Activated T-helper 17 cell treated with anti-CD3 and anti-CD28 coated beads, Interleukin-2, amount 50 U/mL, for 72 hours (primary cell): ENCODE measurements at places on chromosomes 7 and 10.

DNA sequence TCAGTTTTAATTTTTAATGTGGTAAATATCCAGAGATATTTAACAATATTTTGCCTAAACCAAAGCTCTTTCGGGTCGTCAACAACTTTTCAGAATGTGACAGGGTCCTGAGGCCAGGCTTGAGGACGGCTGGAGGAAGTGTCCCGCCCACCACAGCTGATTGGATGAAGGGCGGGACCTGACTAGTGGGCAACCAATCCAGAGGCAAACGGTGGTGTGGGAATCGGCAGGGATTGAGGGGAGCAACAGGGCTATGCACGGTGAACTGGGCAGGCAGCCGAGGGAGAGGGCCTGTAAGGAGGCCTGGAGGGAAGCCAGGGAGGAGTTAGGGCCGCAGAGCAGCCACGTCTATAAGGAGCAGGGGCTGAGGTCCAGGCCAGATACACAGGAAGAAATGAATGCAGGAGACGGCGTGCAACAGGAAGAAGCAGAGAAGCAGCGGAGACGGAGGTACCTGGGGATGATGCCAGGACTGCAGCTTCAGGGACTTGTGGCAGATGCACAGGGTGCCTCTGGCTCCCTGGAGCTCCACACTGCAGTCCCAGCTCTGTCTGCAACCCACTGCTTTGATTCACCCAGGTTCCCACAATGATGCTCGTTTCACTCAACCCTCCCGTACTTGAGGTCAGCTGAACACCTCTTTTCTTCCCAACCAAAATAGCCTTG lies 46.1 kb upstream of the ZMIZ1 start:
- peak; percentile 61 for ATAC-seq

DNA sequence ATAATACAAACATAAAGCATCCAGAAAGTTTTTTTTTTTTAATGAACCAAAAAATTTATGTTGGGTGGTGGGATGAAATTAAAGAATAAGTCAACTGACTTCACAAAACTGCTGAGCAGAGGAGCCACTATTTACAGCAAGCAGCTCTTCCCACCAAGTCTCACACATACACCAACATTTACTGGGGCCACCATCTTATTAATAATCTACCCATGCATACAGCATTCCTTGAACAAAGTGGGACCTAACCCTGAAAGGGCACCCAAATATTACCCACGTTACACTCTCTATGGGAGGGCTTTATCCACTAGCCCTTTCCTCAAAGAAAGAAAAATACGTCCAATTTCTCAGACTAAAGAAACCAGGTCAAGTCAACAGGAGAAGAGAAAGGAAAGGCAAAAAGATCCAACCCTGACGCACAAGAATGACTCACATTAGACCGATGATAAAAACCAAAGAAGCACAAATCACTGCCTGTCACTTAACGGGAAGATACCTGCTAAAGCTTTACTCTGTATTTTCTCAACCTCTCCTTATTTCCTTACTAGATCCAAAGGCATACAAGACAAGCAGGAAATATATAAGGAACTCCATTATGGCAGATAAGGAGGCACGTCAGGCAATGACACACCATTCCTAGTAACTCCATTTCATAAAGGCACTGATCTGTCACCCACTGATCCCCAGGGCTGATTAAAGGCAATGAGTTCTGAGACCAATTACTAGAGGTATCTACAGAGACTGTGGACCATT lies 141.8 kb upstream of the ASAH2 start:
- ATAC-seq, result no peak

GRCh38 chr10:51653025-51653424 lies 46.4 kb downstream of the CSTF2T start:
- no peak for ATAC-seq

GRCh38 chr10:26983156-26983555 lies 117.1 kb downstream of the ANKRD26 start:
- ATAC-seq, result no peak

DNA sequence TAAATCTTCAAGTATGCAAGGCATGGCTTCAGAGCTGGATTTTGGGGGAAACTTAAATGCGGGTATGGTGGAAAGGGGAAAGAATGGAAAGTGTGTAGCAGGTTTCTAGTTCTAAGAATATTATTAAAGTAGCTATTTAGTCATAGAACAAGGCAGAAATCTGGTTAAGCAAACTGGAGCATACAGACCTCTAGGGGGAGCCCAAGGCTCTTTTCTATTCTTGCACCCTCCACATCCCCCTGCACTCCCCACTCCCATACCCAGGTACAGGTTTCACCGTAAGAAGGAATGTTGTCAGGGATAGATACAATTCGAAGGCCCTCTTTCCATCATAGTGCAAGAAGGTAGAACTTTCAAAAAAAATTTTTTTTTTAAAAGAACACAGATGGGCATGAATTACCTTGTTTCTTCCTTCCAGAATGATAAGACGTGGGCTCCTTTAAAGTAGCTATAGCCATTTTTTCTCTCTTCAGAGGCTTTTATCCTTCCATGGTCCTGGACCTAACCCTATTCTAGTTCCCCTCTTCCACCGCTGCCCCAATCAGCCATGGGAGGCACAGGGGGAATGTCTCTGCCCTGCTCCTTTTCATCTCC lies 41.5 kb upstream of the SMIM30 start:
- no peak for ATAC-seq

DNA sequence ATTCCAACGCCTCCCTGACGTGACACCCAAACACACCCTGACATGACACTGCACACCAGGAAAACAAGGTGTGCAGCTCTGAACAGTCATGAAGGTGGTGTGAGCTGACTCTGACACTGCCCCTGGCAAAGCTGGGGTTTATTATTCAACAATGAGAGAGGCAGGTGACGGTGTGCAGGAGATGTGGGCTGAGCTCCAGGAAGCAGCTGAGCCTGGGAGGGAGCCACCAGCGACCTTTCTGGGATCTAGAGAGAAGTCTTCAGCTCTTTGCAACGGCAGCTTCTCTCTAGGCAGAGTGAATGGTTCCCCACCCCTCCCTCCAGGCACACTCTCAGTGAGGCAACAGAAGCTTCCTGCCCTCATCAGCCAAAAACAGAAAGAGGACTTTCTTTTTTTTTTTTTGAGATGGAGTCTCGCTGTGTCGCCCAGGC lies 65.6 kb downstream of the SH3PXD2A start:
- ATAC-seq, result no peak

GRCh38 chr10:34200355-34200901 lies 614.7 kb downstream of the PARD3 start:
- ATAC-seq, result no peak

DNA sequence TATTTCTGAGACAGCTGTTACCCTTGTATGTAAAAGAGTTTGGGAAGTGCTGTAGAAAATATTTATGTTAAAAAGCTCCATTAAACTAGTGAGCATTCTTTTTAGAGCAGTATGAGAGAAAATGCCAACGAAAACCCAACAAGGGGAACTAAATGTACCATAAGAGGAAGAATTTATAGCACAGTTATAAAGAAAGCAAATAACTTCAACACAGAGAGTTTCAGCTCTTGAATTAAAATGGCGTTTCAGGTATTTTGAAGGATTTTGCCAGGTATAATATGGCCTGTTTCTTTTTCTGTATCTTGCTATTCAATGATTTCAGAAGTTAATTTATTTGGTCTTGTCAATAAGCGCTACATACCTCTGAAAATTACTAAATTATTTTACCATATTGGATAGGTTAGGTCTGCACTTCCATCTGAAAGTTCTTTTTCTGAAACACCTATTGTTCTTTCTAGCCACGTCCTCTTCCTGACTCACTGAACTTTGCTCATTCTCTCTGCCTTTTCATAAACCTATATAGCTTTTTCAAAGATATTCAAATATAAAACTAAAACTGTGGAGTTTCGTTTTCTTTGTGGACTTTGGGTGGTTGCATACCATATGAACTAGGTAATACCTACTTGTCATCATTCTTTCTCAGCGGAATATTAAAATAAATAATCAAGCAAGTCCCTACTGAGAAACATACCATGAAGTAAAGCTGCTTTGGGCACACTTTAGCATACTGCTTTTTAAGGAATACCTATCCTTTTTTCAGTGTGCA lies 136.1 kb downstream of the SEMA3A start:
- no peak for ATAC-seq

- ATAC-seq, result no peak
These were observed 13.7 kb downstream of the MOSPD3 start for GRCh38 chr7:100626055-100626454.

- no peak for ATAC-seq
These were observed 168.9 kb downstream of the CSTF2T start for GRCh38 chr10:51530541-51530940.

GRCh38 chr7:7972128-7972527 lies 3.5 kb downstream of the GLCCI1 start:
- ATAC-seq, result no peak

GRCh38 chr7:5116359-5116758 lies 70.7 kb downstream of the RBAK start:
- ATAC-seq, result no peak

GRCh38 chr10:131845505-131846239 lies 55.1 kb upstream of the PPP2R2D start:
- no peak for ATAC-seq

- ATAC-seq, result no peak
These were observed 762 bp downstream of the PON1 start for GRCh38 chr7:95323410-95324129.

GRCh38 chr7:77910124-77910523 lies 111.6 kb downstream of the PHTF2 start:
- no peak for ATAC-seq

DNA sequence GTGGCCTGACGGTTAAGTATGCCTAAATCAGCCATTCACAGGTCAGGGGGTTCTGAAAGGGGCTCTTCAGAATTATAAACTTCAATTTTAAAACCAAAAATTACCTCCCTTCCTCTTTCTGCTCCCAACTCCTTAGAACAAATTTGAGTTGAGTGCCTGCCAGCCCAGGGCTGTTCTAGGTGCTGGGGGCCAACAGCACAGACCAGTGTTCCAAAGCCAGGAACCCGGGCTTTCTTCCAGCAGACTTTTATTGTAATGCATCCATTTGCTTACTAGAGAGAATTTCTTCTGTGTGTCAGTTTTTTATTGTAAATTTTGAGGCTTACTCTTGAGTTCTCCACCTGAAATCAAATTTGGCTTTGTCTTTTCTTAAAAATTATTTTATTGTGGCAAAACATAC lies 238.5 kb downstream of the CACNB2 start:
- ATAC-seq, result no peak

- no peak for ATAC-seq
These were observed 480.2 kb downstream of the KCNMA1 start for GRCh38 chr10:77157248-77158019.

- no peak for ATAC-seq
These were observed 650.4 kb upstream of the CELF2 start for GRCh38 chr10:10367264-10367663.

- no peak for ATAC-seq
These were observed 6.6 kb upstream of the SGCE start for GRCh38 chr7:94662548-94662947.

DNA sequence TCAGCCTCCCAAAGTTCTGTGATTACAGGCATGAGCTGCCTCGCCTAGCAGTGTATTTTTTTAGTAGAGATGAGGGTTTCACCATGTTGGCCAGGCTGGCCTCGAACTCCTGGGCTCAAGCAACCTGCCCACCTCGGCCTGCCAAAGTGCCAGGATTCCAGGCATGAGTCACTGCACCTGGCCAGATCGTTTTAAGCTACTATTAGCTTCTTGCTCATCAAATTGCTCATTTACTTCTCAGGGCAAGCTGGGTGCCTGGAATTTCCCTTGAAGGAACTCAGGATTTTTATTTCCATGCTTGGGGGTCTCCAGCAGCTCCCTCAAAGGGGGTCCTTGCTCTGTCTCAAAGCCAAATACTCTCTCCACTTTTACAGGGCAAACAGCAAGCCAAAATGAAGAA lies 798.0 kb upstream of the AUTS2 start:
- ATAC-seq, result no peak

GRCh38 chr10:99784016-99784726 lies 1.7 kb downstream of the ABCC2 start:
- no peak for ATAC-seq

GRCh38 chr10:16673443-16673842 lies 143.8 kb downstream of the RSU1 start:
- no peak for ATAC-seq

DNA sequence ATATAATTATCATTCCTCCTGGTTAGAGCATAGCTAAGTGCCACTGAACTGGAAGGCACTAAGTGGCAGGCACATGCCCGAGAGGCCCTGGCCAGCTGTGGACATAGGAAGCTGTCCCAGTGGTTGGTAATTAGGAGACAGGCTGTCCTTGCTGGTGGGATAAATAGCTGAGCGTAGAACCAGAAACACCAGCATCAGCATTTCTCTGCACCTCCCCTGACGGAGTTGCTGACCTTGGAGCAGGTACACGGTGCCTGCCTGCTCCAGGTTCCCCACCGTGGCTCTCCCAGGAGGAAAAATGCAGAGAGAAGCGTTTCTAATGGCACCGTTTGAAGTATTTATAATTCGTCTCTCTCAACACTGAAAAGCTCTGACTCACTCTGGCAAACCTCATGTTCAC lies 5.6 kb upstream of the ABLIM1 start:
- ATAC-seq, result no peak

GRCh38 chr7:3443716-3444115 lies 142.7 kb downstream of the SDK1 start:
- no peak for ATAC-seq

DNA sequence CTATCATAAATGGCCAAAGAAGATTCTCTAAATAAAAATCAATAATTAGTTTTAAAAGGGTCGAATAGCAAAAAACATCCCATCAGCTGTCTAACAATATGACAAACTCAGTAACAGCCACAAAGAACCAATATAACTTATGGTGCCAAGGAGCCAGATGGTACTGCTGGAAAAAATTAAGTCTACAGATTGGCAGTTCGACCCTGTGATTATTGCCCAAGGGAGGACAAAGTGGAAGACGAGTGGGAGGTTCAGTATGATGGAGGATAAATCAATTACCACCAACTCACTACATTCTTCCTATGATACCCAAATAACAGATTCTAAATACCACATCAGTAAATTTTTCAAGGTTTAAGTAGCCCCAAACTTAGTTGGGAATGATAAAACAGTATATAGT lies 49.0 kb downstream of the SKAP2 start:
- no peak for ATAC-seq

GRCh38 chr7:5578495-5578894 lies 154.9 kb upstream of the TNRC18 start:
- ATAC-seq, result peak; percentile 65

- ATAC-seq, result no peak
These were observed 213.9 kb upstream of the LRRN3 start for GRCh38 chr7:110877016-110877415.

DNA sequence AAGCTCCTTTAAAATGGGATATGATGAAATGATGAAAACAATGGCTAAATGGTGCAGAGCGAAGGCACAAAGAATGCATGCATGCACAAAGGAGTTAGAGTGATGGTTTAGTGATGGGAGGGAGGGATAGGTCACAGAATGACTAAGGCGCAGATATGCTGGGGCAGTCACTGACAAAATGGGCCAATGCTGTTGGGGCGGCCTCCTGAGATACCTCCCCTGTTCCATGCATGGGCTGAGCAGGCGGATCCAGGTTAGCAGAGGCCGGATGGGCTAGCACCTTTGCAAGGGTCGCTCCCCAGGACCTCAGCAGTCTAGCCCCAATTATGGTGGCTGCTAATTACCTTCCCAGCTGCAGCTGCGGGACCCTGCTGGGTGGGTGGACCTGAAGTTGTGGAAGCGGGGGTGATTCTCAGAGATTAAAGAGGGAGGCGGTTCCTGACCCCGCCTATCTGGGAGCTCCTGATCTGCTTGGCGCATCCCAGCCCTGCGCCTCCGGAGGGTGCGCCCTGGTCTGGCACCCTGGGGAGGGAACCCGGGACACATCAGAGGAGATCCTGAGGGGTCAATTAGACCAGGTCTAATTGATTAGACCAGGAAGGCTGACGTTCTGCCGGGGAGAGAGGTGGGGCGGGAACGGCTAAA lies 175.0 kb downstream of the CYP26A1 start:
- ATAC-seq, result no peak

GRCh38 chr10:77713521-77714280 lies 76.1 kb upstream of the KCNMA1 start:
- no peak for ATAC-seq
